HS-27A (cell line): ENCODE measurements at places on chromosomes 3 and 15.

GRCh38 chr15:28022181-28022580, 76.9 kb downstream of the OCA2 start:
- no peak for DNase-seq

DNA sequence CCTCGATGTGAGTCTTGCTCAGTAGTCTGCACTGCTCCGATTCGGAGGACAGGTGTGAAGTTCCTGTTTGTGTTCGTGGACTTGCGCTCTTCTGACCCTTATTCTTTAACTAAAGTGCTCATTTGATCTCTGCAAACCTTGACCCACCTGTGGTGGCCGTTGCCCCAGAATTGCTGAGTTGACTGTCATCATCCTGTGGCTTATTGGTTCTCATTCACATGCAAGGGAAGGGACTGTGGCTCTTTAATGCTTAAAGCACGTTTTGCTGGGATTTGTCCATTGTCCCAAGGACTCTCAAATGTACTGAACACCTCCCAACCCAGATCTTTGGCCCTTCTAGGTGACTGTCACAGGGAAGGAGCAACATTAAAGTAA, 13.4 kb downstream of the SYNM start:
- no peak for DNase-seq

DNA sequence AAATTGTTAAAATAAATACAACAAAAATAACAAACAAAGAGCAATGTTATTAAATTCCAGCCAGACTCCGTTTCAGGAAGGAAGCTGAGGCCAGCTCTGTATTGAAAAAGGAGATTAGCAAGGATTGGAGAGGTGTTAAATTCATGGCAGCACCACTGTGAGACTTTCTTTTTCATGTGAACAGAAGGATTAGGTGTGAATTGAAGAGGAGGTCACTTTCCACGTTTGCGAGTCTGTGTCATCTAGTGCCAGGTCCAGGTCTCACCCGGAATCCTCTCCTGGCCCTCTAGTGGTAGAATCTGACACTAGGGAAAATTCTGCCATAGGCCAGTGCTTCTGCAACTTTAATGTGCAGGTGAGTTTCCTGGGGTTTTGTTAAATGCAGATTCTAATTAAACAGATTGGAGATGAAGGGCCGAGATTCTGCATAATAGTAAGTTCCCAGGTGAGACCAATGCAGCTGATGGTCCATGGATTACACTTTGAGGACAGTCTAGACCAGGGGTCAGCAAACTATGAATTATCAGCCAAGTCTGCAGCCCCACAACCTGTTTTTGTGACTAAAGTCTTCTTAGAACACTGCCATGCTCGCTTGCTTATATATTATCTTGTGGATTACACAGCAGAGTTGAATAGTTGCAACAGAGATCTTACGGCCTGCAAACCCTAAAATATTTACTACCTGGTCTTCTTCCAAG, 9.2 kb upstream of the SLC6A1 start:
- DNase-seq = no peak

- no peak for DNase-seq
Observed at GRCh38 chr3:128674161-128674784, 23.7 kb upstream of the RPN1 start.

GRCh38 chr3:10502185-10502880, 3.1 kb downstream of the ATP2B2 start:
- DNase-seq = no peak

GRCh38 chr3:102573483-102574028, 138.7 kb downstream of the ZPLD1 start:
- no peak for DNase-seq

GRCh38 chr15:80379693-80380092, 24.5 kb upstream of the ARNT2 start:
- no peak for DNase-seq

DNA sequence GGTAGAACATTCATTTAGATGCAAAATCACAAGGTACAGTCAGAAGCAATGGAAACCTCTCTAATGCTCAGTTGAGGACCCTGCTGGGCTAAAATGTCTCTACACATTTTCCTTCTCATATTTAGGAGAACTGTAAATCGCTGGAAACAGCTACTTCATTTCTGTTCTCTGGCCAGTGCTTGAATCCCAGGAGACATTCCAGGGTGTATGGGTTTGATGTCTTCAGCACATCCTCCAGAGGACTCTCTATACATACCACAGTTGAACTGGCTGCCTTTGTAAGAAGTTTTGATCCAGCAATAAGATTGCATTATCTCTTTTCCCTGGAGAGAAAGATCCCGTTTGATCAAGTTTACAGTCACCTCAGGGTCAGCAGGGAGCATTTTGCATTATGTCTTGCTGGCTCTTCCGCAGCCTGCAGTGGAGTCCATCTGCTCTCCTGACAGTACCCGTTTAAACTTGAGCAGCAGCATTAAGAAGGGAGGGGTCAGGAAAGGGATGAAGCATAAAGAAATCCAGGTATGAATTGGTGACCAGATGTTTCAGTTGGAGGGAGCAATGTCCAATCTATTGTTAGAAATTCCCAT, 676.0 kb downstream of the EPHA3 start:
- DNase-seq = no peak

- DNase-seq = no peak
Observed at GRCh38 chr3:149460117-149460516, 14.4 kb upstream of the TM4SF4 start.

DNA sequence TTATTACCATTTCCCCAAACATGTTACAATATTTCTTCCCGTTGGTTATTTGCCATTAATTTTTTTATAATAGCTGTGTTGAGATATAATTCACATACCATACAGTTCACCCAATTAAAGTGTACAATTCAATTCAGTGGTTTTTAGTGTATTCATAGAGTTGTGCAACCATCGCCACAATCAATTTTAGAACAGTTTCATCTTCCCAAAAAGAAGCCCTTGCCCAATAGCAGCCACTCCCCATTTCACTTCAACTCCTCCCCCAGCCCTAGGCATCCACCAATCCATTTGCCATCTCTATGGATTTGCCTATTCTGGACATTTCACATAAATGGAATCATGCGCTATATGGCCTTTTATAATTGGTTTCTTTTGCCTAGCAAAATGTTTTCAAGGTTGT, 225.1 kb downstream of the EPHB1 start:
- no peak for DNase-seq

- DNase-seq = no peak
Observed at GRCh38 chr3:14430706-14431451, 28.5 kb downstream of the SLC6A6 start.

DNA sequence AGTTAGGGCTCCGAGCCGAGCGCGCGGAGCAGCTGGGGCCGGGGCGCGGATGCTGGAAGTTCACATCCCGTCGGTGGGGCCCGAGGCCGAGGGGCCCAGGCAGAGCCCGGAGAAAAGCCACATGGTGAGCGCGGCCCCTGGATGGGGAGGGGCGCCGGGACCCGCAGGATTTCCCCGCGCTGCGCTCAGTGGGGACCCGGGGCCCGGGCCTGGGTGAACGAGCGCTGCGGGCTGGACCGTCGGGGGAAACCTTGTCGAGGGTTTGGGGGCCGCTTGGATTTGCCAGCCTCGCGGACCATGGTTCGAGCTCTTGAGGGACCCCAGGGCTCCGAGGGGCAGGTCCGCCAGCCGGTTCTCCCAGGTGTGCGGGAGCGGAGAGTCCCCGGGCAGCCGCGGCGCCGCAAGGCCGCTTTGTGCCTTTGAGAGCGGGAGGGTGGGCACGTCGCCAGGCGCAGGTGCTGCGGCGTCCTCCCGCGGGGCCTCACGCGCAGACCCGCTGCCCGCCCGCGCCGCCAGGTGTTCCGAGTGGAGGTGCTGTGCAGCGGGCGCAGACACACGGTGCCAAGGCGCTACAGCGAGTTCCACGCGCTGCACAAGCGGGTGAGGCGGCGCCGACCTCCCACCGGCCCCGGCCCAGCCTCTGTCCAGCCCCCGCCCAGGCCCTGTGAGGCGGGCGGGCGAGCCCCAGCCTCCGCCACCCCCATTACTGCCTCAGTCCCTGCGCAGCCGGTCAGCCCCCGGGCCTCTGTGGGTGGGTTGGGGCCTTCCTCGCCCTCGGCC, at the start of gene SNX22:
Gene SNX22, plus strand, starts transcription at position 5 of the 780 bp plus-strand sequence. Its CDS starts 45 bp downstream, at position 50.
- no peak for DNase-seq

DNA sequence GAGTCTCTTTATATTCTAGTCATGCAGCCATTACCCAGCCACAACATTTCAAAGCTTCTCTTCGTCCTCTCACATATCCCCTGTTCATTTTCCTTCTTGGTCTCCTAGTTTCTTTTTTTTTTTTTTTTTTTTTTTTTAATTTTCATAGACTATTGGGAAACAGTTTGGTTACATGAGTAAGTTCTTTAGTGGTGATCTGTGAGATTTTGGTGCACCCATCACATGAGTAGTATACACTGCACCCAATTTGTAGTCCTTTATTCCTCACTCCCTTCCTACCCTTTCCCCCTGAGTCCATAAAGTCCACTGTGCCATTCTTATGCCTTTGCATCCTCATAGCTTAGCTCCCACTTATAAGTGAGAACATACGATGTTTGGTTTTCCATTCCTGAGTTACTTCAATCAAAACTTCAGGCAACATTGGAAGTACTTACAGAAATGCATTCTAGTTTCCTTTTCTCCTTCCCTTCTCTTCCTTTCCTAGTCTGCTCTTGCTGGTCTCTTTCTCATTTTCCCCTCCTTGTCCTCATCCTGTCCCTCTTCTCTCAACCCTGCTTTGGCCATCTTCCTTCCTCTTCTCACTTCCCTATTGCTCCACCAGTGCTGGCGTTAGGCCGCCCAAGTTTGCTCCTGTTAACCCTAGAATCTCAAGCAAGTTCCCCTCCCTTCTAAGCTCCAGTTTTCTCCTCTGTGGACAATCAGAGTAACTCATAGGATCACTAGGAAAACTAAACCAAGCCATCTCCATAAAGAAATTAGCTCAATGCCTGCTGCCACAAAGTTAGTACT, 4.8 kb downstream of the ATP8B4 start:
- DNase-seq = no peak

- no peak for DNase-seq
Observed at GRCh38 chr15:91294795-91295194, 194.7 kb downstream of the SV2B start.

DNA sequence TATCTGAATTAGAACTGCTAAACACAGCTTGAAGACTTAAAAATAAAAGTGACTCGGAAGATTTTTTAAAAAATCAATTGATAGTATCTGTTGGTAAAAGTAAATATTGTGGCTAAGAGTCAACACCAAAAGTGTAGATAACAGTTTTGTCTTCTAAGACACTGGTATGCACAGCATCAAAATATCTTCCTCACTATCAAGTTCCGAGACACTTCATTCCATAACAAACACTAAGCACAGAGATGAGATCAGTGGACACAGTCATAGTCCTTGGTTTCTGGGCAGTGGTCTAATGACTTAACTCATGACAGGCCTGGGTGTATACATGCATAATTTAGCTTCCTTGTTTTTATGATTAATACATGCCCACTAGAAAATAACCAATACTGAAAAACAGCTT, 63.2 kb downstream of the PXYLP1 start:
- no peak for DNase-seq

DNA sequence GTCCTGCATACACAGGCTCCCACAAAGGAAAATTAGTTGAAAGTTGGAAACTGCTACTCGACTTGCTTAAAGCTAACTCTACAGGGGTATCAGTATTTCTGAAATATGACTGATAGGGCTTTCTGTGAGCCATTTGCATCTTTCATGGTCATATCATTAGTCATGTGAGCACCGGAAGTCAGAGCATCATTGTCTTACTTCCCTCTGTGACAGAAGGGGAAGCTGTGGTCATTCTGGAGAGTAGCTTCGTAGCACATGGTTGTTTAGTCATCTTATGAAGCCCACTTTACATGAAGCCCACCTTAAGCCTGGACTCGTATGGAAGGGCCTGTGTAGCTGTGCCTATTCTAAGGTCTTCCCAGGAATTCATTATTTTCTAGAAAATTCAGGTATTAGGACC, 69.0 kb downstream of the COL6A5 start:
- no peak for DNase-seq

DNA sequence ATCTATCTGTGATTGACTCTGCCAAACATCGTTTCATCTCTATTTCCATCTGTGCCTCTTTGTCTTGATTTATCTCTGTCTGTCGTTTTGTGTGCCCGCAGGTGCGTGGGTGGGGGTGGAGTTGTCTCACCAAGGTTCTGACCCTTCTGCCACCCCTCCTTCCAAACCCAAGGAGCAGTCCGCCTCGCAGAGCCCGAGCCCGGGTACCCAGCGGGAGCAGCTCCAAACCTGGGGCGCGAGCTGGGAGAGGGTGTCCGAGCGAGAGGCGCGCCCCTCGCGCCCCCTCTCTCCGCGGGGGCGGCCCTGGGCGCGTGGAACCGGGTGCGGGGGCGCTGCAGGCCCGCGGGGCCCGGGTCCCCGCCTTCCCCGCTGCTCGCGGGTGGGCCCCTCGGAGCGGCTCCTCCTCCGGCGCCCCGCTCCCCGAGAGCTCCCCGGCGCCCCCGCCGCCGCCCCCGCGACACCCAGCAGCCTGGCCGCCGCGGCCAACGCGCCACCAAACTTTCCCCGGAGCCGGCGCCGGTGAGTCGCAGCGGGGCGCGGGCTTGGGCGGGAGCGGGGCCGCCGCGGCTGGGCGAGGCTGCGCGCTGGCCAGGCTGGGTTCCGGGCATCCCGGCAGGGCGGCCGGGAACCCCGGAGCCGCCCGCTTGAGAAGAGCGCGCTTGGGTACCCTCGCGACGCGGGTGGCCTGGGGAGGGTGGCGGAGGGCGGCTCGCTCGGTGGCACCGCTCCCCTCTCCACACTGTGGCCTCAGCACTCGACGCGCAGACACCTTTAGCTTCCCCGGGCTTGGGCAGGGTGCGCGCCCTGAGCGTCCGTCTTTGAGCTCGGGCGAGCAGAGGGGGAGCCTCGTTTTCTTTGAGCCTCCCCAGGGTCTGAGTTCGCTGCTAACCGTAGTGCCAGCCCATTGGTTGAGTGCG, at the start of gene HRH1:
Gene HRH1, plus strand, starts transcription at position 458 of the 917 bp plus-strand sequence. CDS start 104,545 bp downstream, outside the sequence.
- DNase-seq = no peak

DNA sequence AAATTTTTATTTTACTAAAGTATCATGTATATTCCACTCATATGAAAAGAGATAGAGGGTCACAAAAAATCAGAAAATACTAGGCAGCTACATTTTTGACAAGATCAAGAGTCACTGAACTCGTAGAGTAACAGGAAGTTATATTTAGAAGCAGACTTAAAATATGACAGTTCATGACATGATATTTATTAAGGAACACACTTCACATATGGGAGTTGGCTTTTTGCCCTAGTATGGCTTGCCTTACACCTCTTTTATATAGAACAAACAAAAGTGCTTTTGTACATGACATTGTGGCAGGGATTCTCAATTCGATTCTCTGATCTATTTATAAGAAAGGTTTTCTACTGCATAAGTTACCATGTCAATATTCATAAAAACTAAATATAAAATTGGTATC, 80.1 kb upstream of the GBE1 start:
- DNase-seq = no peak

DNA sequence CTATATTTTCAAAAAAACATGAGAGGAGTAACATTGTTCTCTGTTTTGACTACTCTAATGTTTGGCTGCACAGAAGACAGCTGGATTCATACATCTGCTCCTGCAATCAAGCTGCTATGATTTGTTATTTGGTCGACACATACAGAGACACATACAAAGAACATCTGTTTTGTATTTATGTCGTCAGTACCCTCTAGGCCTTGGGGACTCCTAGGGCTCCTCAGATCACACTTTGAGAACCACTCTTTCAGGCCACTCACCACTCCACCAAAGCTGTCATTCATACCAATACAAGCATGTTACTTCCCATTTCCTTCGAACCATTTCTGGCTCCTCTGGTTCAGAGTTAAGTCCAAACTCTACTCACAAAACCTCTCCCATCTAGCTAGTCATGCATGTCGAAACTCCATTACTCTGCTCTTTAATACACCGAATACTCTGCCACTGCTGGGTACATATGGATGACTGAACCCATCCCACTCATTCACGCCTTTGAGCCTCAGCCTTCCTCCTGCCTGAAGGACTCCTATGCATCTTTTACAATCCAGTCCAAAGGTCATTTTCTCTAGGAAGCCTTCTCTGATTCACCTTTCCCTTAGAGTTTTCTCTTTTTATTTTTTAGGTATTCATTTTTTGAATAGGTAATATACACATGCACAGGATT, 102.9 kb upstream of the ARHGEF3 start:
- no peak for DNase-seq
